Erythroblast (primary cell): ENCODE measurements at places on chromosomes 16 and 17.
A peak's percentile ranks its signal among the peaks of the same experiment; 100 is the strongest.

- no peak for DNase-seq
These were observed 31.0 kb downstream of the CTCF start for GRCh38 chr16:67593288-67593687.

- no peak for DNase-seq
These were observed 31.9 kb downstream of the PLCG2 start for GRCh38 chr16:81810894-81811538.

DNA sequence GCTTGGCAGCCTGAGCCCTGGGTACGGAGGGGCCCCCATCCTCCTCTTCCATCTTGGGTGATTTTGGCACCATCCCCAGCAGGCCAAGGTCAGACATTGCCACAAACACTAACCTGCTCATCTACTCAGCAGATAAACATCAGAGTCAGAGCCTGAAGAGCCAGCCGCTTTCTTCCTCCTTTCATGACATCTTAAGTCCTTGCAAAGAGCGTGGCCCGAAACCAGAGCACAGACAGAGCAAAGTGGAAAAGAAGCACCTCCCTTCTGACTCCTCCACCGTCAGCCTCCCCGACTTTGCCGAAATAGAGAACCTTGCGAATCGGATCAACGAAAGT, 60.4 kb upstream of the RPH3AL start:
- no peak for DNase-seq

DNA sequence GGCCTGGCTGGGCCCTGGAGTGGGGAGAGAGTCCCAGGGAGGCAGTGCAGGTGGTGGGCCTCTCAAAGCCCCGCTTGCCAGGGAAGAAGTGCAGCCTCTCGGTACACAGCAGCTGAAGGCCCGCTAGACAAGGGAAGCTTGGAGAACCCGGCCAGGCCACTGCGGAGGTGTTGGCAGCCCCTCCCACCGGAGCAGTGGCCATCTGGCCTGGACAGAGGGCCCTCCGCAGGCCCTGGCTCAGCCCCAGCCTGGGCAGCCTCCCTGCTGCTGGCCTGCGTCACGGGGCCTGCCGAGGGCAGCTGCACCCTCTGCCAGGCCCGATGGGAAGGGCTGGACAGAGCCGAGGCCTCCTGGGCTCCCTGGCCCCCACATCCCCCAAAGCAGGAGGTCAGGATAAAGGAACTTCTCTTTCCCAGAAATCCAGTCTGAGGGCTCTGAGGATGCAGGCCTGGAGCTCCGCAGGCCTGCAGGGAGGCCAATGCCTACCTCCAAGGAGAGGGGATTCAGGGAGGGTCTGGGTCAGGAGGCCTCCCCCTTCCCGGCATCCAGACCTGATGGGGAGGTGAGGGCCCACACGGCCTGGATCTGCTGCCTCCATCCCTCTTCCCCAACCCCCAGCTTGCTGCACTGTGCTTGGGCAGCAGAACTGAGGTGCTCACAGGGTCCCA, 4.3 kb downstream of the SPPL2C start:
- no peak for DNase-seq

DNA sequence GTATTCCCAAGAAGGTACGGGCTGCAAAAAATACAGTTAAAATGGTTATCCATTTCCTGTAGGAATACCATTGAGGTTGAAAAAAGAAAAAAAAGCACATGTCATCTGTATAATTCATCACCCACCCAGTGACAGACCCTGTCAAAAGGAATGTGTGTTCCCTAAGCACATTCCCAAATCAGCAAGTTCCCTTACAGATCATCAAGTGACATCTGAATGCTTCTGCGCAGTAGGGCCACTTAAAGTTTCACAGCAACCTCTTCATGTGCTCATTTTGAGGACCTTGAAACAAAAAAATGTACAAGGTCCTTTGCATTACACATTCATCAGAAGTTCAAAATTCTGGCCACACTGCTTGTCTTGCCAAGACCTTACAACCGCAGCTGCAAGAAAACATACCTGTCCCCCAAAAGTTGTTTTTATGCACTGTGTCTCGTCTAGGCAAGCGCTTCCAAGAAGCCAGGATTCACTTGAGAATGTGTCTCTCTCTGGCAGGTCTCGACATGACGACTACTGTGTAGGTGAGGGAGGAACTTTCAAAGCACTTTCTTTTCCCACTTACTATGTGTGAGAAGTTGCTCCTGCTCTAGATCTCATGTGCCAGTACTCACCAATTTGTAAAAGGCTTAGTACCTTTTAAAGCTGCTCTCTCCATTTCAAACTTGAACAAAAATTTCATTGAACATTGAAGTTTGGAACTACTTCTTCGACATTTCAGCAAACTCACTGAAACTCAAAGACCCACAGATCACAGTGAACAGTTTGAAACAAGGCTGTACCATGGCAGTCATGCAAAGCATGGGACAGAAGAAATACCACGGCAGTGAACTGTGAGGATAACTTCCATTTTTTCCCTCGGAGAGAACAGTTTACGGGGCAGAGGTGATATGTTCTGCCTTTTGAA, 4.3 kb upstream of the POLG2 start:
- no peak for DNase-seq

- DNase-seq: peak; percentile 84
These were observed 8.5 kb downstream of the CHTF8 start for GRCh38 chr16:69123910-69124309.

GRCh38 chr16:30040221-30040620, 9.2 kb upstream of the TLCD3B start:
- no peak for DNase-seq

GRCh38 chr17:68450391-68450790, 6.9 kb downstream of the WIPI1 start:
- no peak for DNase-seq

GRCh38 chr17:68205808-68206720, 41.8 kb upstream of the AMZ2 start:
- no peak for DNase-seq

- no peak for DNase-seq
These were observed 57.9 kb upstream of the CREBBP start for GRCh38 chr16:3938471-3938842.

- DNase-seq: no peak
These were observed 47.1 kb downstream of the DNAH17 start for GRCh38 chr17:78529871-78530670.

DNA sequence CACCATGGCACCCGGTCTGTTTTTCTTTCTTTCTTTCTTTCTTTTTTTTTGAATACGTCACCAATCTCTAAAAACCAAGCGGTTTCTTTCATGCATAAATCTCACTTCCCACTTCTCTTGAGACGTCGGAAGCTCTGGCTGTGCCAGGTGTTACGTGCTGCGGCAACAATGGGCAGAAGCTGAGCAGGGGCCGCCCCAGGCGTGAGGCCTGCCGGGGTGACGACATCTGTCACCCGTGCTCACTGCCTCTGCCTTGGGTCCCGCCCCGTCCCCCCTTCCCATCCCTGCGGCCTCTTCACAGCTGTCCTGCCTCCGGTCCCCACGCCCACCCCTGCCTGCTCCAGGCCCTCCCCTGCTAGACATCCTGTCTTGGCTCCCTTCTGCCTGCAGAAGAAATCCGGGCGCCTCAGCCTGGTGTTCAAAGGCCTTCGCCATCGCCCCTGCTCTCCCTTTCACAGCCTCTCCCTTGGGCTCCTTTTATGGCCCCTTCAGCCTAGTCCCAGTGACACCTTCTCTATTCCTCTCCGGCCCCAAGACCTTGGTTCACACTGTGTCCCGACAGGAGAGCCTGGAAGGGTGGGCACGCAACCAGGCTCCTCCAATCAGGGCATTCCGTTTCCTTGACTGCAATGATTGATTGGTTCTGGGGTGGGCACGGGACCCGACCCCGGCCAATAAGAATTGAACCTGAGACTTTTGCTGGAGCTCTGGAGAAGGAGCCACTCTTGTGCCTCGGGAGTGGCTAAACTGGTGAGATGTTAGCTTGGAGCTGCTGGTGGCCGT, 4.8 kb downstream of the P2RX1 start:
- DNase-seq: no peak

DNA sequence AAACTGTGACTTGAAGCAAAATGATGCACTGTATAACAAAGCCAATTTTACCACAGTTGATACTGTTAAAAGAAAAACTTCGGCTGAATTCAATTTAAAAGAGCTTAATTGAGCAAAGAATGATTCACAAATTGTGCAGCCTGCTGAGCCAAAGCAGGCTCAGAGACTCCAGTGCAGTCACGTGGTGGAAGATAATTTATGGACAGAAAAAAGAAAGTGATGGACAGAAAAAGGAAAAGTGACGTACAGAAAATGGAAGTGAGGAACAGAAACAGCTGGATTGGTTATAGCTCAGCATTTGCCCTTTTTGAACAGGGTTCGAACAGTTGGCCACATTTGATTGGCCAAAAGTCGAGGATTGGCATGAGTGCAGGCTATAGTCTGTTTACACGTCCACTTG, 25.7 kb downstream of the ZSWIM7 start:
- DNase-seq: no peak

DNA sequence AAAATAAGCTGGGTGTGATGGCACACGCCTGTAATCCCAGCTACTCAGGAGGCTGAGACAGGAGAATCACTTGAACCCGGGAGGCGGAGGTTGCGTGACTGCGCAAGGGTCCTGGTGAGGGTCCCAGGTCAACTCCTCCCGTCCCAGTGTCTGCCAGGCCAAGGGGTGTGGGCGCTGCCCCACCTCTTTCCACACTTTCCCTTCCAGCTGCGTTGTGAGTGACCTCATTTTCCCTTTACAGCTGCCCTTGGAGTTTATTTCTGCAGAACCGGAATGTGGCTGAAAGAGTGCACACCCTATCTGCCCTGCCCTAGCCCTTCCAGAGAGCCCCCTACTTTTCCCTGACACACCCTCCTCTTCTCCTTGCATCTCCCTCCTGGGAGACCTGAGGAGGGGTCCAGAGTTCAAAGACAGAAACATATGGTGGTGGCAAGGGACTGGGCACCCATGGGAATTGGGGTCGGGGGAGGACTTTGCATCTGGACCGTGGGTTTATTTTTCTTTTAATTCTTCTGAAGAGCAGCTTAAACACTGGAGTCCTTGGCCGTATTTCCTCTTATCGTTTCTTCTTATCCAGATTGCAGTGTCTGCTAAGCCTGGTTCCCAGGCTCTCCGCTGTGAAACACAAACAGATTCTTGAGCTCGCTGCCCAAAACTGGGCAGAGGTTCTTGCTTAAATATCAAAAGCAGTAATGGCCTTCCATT, 20.9 kb downstream of the MRC2 start:
- DNase-seq: no peak

DNA sequence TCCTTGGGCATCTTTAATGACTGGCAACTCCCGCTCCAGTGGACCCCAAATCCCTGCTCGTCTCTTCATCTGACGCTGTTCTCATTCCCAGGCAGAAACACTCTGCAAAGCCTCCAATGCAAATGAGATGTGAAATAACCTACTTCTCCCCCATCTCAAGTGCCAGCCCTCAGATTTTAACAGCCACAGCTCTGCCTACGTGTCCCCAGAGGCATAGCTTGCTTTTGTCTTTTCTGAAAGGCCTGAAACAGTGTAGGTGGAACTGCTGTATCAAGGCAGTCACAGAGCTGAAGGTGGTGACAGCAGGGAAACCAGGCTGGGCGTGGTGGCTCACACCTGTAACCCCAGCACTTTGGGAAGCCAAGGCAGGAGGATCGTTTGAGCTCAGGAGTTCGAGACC, 14.7 kb downstream of the RPH3AL start:
- DNase-seq: no peak

- no peak for DNase-seq
These were observed 244.1 kb upstream of the MAF start for GRCh38 chr16:79844603-79845002.

- DNase-seq: no peak
These were observed 322.8 kb upstream of the ASIC2 start for GRCh38 chr17:33615861-33616260.

DNA sequence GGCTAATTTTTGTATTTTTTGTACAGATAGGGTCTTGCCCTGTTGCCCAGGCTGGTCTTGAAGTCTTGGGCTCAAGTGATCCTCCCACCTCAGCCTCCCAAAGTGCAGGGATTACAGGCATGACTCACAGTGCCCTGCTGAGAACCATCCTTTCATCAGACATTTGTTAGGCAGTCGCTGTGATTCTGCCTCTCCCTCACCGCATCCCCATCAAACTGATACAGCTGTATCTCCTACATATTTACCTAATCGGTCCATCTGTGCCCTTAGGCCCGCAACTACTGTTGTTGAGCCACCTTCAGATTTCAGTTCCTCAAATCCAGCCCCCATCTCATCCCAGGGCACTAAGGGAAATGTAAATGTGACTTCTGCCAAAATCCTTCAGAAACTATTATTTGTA, 2.0 kb upstream of the SLC43A2 start:
- no peak for DNase-seq

DNA sequence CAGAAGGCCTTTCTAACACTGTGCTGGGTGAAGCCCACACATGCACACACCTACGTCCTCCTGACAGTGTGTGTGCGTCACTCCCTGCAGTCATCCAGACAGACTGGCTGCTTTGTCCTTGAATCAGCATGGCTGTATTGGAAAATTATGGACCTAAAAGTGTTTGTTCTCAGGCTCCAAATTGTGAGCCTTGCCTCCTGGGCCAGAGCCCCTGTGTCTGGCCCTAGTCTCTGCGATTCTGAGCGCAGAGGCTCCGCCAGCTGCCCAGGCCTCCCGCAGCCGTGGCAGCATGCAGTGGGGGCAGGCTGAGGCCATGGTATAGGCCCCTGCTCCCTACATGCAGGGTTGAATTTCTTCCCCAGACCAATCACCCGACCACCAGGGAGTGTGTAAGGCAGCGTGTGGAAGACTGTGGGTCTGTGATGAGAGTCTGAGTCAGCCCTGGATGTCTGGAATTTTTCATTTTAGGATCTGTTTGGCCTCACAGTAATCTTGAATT, 166.9 kb downstream of the LGALS9B start:
- no peak for DNase-seq

- no peak for DNase-seq
These were observed 22.5 kb downstream of the GABARAPL2 start for GRCh38 chr16:75588716-75589115.

DNA sequence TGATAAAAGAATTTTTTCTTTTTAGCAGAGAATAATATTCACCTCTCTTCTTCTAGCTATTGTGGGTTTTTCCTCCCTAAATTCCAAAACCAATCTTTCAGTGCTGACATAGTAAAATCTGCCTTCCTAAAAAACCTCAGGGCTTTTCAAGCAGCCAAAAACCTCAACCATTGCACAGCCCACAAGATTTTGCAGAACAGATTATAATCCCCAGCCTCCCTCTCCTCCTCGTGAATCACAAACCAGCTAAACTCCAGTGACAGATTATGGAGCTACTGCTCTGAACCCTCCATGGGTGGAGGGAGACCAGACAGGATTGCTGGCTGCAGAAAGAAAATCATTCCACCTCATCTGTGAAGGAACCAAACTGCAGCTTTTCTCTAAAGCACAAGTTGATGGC, 341.6 kb downstream of the SOX9 start:
- no peak for DNase-seq

- DNase-seq: no peak
These were observed 6.3 kb upstream of the SLC5A11 start for GRCh38 chr16:24839347-24839972.

DNA sequence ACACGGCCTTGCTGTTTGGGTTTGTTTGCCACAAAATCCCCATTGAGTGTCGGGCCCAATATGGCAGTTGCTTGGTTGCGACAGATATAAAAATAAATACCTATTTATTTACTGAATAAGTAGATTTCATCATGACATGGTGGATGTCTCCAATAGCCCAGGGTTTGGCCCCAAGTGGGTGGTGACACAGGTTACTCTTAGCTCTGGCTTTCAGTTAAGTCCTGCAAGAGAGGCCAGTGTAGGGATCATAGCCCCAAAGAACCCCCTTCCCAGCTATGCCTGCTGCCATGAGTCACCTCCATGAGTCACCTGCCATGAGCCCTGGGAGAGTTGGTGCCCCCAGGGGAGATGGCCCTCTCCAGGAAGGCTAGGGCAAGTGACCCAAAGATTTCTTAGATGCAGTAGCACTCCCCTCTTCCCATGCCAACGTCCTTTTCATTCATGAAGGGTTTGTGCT, 78.7 kb upstream of the LGALS9 start:
- peak; percentile 54 for DNase-seq

GRCh38 chr16:81630635-81631031, 148.5 kb upstream of the PLCG2 start:
- DNase-seq: no peak
